T-cell (primary cell): ENCODE measurements at places on chromosomes 1 and 21.

DNA sequence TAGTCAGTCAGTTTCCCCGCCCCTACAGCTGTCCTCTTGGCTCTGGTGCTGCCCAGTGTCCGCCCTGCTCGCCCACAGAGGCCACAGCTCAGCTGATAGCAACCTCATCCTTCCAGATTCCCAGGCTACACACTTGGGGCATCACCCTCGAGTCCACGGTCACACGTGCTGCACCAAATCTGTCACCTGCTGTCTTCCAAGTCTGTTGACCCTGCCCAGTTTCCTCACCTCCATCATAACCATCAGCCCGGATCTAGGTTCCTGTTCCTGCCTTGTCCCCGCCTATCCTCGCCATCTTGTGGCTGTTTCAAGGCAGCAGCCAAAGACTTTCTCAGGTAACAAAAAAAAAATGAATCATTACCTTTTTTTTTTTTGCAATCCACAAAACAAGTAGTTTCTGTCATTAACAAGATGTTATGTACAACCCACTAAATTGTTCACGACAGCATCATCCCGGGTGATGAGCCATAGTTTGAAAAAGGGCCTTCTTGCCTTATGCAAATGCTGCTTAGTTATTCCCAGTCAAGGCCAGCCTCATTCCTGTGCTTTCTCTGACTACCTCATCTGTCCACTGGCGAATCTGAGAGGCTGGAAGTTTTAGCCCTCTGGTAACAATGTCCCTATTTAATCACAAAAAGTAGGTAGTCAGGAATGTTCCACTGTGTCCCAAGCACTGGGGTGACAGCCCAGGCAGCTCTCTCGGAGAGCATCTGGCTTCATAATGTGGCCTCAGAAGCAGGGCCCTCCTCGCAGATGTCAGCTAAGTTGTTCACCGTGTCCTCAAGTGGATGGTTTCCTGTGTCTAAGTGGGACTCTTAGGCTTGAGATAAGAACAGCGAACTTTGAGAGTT lies 4.9 kb upstream of the MIIP start:
- no peak for DNase-seq

DNA sequence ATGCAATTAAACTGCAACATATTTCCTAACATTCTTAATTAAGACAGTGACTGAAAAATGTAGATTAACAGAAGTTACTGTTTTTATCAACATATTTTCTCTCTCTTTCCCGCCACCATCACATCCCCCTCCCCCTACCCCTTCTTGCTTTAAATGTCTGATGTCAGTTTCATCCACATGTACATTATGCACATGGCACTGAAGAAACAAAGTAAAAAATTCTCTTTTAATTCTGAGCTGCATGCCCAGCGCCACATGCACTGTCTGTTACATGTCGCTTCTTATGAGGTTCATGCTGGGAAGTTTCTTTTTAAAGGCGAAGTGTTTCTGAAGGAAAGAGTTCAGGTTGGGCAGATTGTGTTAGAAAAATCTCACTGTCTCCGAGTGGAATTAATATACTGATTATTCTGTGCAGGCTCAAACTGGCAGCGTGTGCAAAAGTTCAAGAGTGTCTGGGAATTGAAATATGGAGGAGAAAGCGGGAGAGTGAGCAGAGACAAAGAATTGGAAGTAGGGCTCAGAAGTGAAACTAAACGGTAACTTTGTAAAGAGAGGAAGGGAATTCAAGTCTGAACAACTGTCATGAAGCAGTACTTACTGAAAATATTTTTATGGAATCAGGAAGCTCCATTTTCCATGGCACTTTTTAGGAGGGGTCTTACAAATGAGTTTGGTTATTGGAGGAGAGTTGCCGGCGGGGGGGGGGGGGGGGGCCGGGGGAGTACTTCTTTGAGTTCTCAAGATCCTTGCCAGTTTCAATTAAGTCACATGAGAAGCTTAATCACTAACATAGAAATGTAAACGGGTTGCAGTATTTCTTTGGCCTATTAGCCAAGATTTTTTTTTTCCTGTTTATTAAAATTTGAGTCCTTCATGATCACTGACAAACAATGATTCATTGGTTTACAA lies 217.6 kb downstream of the SDCCAG8 start:
- DNase-seq = no peak

DNA sequence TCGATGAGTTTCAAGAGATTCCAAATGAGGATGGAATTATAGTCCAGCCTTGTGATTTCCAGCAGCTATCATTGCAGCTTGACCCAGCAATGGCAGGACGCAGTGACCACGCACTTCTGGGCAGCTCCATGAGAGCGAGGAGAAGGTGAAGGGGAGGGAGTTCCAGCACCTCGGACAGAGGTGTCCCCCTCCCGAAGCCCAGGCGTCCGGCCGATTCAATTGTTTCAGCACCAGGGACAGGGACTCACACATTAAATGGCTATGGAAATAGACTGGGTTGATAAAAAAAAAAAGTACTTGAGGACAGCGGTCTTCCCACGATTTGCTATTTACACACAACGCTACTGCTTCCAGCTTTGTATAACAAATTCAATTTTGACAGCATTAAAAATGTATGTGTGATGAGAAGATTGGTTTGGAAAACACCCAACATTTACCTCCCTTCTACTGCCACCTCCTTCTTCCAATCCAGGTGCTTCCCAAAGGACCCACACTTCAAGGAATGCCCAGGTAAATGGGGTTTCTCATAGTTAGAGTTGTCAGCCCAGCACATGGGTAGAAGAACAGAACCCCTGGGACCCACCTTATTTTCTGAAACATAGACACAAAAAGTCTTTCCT lies 71.8 kb downstream of the DISP3 start:
- DNase-seq = peak; percentile 5

DNA sequence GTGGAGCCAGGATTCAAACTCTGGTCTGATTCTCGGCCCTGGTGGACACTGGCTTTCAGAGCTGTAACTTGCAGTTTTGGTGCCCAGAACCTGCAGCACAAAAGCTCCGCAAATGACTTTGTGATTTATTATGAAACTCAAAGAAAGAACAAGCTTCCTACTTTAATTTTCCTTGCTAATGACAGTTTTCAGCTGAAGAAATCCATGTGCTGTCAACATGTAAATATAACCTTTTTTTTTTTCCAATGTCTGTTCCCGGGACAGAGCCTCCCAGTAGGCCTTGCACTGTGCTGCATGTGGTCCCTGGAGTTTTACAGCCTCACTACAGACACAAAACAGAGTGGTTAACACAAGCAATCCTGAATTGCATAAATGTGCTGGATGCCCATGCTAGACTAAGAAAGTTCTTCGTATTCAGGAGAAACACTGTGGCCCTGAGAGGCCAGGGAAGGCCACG lies 62.3 kb upstream of the ANGPTL1 start:
- no peak for DNase-seq

DNA sequence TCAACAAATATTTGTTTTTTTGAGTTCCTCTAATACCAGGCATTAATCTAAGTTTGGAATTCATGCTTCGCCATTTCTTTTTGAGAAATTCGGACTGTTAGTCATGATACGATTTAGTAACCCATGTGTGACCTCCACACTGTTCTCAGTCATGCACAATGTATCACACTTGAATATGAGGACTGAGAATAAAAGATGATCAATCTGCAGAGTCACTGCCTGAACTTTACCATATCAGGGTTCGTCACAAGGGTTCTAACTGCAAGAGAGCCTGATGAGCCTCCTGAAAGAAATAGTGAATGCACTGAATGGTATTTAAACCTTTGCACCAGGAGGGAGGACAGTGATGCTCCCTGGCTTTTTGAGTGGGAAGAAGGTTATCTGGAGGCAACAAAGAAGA lies 10.9 kb upstream of the FASLG start:
- DNase-seq = no peak

DNA sequence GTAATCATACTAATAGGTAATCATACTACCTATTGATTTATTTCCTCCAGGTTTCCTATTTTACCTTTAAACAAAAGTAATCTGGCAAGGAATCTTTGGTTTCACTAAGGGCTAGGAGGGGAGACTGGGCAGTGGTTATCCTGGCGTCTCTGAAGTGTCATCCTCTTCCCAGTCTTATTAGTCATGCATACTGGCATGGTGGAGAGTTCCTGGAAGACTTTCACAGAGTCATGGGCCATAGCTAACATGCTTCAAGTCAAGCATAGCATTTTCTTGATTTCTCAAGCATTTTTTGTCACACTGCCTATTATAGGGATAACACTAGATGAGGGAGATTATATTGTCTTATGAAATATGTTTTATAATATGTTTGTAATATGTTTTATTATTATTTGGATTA lies 64.0 kb upstream of the ASB17 start:
- DNase-seq = no peak

- DNase-seq = no peak
Measured at GRCh38 chr1:160125746-160126145, 10.2 kb downstream of the ATP1A2 start.

DNA sequence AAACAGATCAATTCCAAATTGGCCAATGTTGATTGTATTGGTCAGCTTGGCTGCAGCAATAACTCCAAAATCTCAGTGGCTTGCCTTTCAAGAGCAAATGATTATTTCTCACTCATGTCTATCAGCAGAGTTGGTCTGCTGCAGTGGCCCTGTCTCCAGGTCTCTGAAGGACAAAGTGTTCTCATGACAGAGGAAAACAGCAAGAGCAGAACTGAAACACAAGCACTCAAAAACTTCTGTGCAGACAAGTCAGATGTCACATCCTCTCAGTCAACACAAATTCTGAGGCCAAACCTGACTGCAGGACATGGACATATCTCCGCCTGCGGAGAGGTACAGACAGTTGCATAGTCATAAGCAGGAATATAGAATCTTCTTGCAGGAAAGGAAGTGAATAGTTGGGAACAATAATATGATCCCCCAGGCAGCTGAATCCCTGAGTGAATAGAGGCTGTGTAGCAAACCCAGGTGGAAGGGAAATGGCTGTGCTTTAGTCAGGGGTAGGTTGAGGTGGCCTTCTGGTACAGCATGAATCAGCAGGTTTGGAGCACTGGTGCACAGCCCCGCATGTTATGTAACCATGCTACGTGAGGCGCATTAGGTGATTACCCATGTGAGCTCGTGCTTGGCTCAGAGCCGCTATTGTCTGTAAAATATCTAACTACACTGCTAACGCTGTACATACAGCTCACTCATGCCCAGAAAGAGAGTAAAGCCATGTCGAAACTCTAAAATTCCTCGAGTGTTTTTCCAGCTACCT lies 17.1 kb upstream of the UBE2U start:
- DNase-seq = no peak

DNA sequence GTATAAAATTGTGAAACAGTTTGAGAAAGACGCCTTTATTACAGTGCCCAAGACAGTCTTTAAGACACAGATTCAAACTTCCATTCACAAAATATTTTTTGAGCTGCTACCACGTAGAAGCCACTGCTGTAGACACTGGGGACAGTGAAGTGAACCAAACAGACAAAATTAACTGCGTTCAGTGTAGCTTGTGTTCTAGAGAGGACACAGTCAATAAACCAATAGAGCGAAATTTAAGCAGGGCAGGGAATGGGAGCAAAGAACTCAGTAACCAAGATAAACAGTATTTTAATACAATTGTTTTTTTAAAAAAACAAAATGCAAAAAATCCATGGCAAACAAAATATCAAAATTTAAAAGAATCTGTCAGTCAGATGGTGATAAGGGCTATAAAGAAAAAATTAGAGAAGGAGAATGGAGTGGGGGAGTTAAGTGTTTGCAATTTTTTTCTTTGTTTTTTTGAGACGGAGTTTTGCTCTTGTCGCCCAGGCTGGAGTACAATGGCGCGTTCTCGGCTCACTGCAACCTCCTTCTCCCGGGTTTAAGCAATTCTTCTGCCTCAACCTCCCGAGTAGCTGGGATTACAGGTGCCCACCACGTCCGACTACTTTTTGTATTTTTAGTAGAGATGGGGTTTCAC lies 719 bp upstream of the PARS2 start:
- DNase-seq = no peak

DNA sequence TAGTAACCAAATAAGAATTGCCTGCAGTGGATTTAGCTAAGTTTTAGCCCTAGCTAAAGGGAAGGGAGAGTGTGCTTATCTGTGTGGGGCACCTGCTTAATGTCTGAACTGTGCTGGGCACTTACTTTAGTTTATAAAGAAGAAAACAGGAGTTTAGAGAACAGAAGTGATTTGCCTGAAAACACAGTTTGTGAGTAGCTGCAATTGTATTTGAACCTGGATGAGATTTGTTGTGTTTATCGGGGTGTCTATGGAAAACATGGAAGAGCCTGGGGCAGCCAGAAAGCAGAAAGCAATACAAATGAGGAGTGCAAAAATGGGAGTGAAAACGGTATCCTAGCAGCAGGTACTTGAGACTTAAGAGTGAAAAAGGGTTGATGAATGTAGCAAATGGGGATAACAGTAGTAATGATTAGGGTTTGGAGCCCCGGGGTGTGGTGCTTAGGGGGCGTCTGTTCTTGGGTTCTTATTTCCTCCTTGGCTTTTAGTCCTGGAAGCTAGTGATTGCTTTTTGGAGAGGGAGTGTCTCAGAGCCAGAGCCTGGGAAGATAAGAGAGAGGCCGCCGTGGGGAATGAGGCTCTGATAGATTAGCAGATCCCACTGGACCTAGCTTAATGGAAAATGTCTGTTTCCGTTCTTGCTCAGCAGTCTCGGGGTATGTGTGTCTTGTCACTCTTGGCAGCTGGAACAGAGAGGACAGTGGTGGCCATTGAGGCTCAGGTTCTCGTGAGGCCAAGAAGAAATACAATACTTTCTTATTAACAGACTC lies 5.6 kb downstream of the PRCC start:
- no peak for DNase-seq

DNA sequence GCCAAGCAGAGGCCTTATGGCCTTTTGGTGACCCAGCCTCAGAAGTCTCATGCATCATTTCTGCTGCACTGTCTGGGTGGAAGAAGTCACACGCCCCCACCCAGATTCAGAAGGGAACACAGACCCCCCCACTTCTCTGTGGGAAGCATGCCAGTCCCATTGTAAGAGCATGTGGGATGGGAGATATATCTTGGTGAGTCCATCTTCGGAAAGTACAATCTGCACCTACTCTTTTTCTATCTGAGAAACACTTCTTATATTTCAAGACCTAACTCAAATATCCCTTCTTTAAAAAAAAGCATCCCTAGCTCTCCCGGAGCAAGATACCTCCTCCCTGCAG lies 159.6 kb upstream of the FGGY start:
- no peak for DNase-seq

DNA sequence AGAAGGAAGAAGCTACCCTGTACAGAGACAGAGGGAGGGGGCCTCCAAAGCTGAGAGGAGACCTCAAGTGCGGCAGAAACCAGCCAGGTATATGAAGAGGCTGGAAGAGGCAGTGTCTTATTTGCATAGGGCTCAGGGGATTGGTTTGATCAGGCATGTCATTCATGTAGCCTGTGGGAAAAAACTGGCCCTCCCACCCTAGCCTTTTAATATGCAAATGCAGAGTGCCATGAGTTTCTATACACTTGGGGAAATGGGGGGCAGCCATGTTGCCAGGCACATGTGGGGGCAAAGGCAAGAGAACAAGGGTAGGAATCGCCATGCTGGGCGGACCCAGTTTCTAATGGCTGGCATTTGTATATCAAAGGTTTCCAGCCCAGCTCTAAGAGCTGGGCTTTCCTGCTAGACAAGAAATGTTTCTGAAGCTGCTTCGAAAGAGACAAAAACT lies 172.7 kb downstream of the RASAL2 start:
- DNase-seq = no peak
